MCF 10A (cell line): ENCODE measurements at places on chromosomes 1 and 21.

DNA sequence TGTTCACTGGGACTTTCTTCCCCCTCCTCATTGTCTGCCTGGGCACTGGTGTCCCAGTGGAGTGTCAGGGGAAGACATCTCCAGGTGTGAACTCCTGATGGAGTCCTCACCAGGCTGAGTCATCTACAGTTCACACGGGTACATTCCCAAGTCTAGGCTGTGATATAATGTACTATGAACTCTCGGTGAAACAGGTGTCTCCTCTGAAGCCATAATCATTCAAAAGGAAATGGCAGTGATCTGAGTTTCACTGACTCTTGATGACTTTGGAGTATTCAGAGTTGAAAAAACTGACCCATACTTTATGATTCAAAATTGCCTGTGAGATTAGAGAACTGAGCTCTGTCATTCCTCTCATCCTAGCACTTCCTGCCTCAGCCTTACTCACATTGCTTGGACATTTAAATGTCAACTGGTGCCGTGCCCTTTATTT lies 9.1 kb downstream of the LAMC2 start:
- DNase-seq: peak; percentile 62

DNA sequence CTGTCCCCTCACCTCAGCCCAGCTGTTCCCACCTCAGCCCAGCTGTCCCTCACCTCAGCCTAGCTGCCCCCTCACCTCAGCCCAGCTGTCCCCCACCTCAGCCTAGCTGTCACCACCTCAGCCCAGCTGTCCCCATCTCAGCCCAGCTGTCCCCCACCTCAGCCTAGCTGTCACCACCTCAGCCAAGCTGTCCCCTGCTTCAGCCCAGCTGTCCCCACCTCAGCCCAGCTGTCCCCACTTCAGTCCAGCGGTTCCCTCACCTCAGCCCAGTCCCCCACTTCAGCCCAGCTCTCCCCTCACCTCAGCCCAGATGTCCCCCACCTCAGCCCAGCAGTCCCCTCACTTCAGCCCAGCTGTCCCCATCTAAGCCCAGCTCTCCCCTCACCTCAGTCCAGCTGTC lies 88.4 kb upstream of the CSF3R start:
- no peak for DNase-seq

GRCh38 chr1:20663969-20664715 lies 3.0 kb upstream of the DDOST start:
- no peak for DNase-seq

DNA sequence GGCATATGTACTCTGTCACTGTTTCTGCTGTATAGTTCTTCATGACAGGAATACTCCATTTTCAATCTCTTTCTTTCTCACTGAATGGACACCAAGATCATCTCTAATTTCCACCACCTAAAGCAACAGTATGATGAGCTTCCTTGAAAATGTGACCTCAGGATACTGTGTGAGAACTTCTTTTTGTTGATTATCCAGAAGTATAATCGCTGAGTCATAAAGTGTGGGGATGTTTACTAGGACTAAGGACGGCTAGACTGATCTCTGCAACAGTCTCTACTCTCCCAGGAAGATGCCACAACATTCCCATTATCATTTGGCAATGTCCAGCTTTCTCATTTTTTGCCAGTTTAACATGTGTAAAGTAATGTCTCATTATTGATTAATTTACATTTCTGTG lies 70.3 kb downstream of the TNFSF18 start:
- DNase-seq: peak; percentile 54

GRCh38 chr21:45959779-45960390 lies 21.7 kb upstream of the COL6A1 start:
- DNase-seq: no peak

GRCh38 chr1:80779275-80779674 lies 1021.5 kb upstream of the ADGRL2 start:
- no peak for DNase-seq

- peak; percentile 24 for DNase-seq
Observed at GRCh38 chr1:155322571-155322952, 1.9 kb downstream of the RUSC1 start.

DNA sequence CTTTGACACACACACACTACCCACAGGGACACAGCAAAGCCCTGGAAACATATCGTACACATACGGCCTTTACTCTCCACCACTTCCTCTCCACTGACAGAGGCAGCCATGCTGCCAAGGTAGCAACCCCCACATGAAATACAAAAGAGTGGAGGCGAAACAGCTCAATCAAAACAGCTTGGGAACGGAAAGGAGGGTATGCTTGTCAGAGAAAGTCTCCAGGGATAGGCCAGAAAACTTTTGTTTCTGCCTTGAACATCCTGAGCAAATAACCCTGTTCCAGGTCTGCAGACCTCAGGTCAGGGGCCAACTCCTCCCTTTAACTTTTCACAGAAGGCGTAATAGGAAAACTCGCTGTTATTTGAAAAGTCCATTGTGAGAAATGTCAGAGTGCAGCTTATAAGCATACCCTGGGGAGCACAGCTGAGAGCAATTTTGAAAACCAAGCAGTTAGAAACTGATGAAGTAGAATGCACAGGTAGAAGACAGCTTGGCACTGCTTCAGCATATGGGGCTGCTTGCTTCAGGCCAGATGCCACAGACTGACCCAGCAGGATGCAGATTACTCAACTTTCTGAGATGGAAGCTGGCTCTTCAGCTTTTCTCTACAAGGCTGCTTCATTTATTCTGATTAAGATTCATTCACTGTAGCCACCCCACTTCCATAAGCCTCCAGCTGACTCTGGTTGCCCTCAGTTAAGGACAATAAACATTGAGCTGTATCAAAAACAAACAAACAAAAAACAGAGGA lies 18.0 kb downstream of the KIAA0319L start:
- DNase-seq: peak; percentile 9

DNA sequence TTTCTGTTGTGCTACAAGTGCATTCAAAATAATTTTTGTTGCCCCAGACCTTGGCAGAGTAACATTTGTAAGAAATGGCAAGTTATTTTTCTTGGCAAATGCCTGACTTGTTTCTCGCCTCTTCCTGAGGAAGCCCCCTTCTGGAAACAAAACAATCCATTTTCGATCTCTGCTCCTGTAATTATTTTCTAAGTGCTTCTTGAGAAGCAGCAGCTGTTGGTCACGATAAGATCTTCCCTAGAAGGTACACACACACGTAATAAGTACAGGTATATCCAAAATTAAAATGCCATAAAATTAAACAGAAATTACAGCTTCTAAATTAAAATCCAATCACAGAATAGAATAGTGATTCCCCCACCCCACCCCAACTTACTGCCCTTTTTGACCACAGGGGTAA lies 47.3 kb downstream of the LPGAT1 start:
- DNase-seq: no peak
